T-helper 1 cell (primary cell): ENCODE measurements at places on chromosomes 1 and 21.

GRCh38 chr1:67897270-67897949, 64.1 kb upstream of the GNG12 start:
- DNase-seq, result no peak

DNA sequence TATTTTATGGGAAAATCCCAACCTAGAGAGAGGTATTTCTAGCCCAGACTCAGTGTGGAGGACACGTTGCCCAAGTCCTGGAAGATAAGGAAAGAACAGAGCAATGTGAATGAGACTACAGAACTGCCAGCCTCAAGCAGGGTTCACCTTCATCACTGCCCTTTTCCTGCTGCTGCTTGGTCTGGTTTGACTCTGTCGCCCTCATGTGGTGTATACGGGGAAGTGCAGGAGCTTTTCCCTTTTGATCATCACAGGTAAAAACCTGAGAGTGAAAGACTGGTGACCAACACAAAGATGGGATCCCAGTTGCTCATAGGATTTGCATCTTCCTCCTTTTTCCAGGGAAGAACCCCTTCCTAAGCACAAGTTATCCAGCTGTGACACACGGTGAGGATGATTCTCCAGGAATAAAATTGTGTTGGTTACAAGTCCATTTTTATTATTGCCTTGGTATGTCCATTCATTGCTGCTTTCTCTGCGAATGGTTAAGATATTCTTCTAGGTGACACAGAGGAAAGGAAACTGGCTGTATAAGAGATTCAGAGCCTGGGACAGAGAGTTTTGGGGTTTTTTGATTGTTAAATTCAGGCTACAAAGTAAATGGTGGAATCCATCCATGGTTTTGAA, 89.5 kb upstream of the CD53 start:
- peak; percentile 48 for DNase-seq

DNA sequence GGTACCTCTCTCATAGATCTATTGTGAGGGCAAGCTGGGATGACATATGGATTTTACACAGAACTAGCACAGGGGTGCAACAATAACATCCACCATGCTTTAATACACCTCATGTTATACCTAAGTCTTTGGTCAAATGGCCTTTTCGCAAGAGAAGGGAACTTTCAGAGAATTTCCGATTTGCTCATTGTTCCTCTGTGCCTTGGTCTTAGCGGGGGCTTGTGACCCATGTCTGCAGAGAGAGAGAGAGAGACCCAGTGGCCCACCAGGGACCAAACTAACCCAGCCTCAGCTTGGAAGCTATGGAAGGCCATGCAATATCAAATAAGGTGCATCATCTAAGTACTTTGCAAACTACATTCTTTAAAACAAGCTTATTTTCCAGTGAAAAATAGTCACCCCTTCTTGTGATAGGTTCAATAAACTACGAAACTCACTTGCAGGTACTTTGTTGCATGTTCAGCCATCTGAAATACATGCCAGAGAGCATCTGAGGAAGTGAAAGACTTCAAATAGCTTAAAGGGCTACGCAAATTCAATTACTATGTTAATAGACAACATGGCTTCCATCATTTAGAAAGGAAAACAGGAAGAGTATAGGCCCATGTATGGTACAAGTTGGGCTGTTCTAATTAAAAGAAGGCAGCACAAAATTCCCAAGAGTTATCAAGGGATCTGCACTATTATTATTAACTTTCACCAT, 100.7 kb downstream of the KCNN3 start:
- DNase-seq, result no peak

GRCh38 chr1:206575165-206575893, 36.9 kb downstream of the EIF2D start:
- peak; percentile 92 for DNase-seq

- DNase-seq, result no peak
These were observed 2.5 kb downstream of the FCRL2 start for GRCh38 chr1:157774412-157774811.

GRCh38 chr1:55352080-55352810, 137.1 kb upstream of the USP24 start:
- DNase-seq, result no peak

- peak; percentile 82 for DNase-seq
These were observed 28.3 kb downstream of the EIF2D start for GRCh38 chr1:206583707-206584648.

GRCh38 chr1:19925342-19926070, 2.1 kb upstream of the PLA2G2E start:
- DNase-seq, result no peak

DNA sequence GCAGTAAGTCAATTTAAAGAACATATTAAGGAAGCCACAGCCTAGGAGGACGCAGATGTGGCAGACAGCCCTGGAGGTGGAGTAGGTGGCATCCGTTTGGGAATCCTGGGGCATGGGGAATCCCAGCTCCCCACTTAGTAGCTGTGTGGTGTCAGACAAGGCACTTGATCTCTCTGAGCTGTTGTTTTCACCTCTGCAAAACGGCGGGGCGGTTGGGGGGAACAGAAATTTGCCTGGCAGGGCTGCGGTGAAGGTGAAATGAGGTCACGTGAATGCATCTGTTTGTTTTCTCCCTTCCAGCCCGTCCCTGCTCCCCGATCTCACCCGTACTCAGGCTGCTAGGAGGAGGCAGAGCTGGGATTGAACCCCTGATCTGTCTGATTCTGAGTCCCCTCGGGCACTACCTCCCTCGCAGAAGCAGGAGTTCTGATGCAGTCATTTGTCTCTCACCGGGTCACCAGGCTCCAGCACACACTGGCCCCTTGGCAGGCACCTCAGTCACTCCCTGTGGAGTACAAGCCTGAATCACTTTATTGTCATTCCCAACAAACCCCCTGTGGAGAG, 2.2 kb upstream of the LAPTM5 start:
- peak; percentile 54 for DNase-seq

GRCh38 chr1:207823880-207824566, 72.2 kb downstream of the CD46 start:
- peak; percentile 49 for DNase-seq

DNA sequence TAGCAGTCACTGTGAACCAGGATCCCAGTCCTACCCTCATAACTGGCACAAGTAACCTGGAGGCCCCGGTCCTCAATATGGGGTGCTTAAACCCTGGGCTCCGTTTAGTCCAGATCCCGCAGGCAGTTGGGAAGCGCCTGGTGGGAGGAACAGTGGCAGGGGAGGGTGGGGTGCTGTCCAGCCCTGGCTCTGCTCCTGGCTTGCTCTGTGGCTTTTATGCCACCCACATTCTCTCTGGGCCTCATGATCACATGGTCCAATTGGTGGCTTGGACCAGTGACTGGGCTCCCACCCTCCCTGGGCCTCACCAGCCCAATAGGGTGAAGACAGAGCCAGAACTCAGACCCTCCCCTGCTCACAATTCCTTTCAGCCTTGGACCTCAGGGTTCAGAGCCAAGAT, 2.9 kb downstream of the CD164L2 start:
- DNase-seq, result no peak

GRCh38 chr21:43812957-43813655, 23.7 kb downstream of the RRP1 start:
- no peak for DNase-seq

DNA sequence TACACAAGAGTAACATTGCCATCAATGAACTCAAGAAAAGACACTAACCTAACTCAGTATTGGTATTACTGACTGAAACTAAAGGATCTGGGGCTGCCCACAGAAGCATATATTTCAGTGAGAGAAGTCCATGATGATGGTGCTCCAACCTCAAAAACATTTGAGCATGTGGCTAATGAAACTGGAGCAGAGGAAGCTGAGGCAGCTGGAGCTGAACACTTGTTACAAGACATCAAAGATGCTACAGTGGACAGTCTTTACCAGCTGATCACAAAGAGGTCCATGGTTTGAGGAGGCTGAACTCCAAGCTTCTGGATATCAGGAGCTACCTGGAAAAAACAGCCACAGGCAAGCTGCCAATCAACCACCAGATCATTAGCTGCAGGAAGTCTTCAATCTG, 42.2 kb upstream of the TTC39A start:
- DNase-seq, result no peak

- DNase-seq, result no peak
These were observed 26.4 kb downstream of the FOXO6 start for GRCh38 chr1:41387667-41388091.

- no peak for DNase-seq
These were observed 187.6 kb upstream of the VAMP3 start for GRCh38 chr1:7583291-7584096.

DNA sequence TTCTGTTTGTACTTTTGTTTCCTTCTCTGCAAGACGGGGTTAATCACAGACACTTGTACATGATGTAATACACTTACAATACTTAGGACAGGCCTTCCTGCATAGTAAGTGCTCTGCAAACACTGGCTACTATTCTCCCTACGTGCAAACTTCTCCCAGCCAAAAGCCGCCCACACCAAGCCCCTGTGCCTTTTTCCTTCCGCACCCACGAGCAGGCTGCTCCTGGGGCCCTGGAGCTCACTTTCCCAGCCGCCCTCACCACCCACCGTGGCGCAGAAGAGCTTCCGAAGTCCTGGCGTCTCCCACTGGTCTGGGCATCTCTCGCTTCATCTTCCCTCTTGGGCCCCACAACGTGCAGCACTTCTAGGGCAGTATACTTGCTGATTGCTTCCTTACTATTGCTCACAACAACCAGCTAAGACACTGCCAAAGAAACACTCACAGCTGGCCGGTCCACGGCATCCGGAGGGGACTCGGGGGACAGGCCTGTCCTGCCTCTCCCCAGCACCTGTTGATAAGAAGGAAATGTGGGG, 22.5 kb upstream of the GPR157 start:
- no peak for DNase-seq

- no peak for DNase-seq
These were observed 446.9 kb downstream of the NEGR1 start for GRCh38 chr1:71835442-71835813.

DNA sequence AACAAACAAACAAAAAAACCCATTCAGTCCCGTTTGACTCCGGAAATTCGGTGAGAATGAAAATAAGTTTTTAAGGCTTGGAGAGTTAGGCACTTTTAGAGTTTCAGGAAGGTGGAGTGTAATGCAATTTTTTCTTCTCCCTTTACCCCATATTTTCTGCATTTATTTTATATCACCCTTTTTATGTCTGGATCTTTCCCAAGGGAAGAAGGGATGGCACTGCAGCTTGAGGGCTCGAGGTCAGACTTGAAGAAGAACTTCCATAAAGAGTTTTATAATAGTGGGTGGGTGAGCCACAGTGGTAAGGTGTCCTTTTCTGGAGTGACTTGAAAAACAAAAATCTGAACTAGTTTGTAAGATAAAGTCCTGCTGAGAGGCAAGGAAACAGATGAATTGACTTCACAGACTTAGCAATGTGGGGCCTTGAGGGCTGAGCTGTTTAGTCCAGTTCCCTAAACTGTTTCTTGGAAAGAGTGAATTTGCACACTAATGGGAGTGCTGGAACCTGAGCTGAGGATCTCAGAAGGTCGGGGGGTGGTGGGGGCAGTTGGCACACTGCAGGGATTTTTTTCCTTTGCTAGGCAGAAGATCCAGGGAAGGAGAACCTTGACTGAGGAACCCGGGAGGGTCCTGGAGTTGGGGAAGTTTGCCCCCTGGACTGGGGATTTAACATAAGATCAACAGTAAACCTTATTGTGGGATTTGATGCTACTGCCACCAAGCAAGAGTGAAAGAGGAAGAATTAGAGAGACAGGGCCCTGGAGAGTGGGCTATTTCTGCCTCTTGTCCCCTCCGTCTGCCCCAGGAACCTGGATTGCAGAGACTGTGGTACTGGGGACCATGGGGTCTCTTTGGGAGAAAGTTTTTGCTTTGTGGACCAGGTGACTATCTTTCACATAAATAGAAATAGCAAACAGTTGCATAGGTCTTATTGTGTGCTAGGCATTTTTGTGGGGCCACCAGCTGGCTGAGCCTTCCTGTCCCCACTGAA, 1.8 kb upstream of the MEX3A start:
- DNase-seq, result no peak

- no peak for DNase-seq
These were observed 565 bp upstream of the DMRTB1 start for GRCh38 chr1:53458634-53459033.
